ENCODE measurements at places on chromosomes 1 and 21.

- no peak for DNase-seq
These were observed 16.4 kb downstream of the TCEANC2 start for GRCh38 chr1:54069791-54070170.

- DNase-seq: no peak
These were observed 11.7 kb downstream of the NR5A2 start for GRCh38 chr1:200038981-200039848.

DNA sequence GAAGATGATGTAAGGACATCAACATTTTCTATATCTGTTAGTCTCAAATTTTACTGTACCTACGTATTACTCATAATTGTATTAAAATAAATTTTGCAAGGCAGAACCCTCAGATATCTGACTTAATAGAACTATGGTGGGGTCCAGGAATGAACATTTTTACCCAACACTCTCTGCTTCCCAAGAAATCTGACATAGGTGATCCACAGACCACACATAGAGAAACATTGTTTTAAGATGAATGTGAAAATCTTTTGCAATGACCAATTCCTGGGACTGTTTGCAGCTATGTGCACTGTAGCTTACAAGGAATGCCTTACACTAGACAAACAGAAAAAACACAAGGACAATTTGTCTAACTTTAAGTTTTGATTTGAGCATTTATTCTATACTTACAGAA lies 645.6 kb upstream of the ADGRL2 start:
- DNase-seq: no peak

- DNase-seq: no peak
These were observed 14.5 kb upstream of the VPS13D start for GRCh38 chr1:12215118-12215961.

DNA sequence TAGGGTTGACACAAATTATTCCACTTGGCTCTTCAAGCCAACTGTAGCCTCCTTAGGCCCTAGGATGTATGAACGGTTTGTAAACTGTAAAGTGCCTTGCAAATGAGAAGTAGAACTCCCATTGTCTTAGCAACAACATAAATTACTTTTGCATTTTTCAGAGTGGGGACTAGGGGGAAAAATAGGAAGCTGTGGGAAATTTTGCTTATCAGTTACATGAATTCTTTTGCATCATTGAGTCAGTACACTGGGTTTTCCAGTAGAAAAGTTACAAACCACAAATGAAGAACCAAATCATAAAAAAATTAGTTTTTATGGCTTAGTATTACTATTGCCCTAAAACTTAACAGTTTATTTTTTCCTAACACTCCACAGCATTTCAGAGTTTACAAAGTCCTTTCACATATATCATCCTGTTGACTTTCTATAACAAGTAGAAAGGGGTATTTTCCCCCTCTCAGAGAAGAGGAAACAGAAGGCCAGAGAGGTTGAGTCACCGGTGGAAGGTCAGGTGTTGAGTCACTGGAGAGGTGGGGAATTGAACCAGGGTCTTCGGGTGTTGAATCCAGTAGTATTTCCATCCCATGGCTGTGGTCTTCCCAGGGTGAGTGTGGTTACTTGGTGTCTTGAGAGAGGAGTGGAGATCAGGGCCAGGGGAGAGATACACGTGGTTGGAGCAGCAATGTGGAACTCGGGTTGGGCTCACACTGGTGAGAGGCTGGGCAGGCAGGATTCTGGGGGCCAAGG lies 71.9 kb upstream of the USP24 start:
- DNase-seq: peak; percentile 29

DNA sequence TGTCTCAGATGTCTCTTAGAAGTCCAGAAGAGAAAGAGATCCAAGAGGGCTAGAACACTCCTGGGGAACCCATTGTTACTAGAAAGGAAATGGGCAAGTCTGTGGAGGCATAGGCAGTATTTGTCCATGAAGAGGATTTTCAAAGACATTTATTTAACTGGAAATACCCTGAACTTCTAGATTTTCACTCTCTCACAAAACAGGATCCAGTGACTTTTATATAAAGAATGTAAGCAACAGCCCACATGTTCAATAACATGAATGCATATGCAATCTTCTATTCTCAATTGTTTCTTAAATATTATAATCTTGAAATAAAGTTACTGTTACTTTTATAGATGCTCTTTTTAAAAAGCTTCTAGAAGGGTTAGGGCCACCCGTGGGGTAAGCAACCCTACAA lies 53.4 kb downstream of the TBX15 start:
- DNase-seq: no peak

DNA sequence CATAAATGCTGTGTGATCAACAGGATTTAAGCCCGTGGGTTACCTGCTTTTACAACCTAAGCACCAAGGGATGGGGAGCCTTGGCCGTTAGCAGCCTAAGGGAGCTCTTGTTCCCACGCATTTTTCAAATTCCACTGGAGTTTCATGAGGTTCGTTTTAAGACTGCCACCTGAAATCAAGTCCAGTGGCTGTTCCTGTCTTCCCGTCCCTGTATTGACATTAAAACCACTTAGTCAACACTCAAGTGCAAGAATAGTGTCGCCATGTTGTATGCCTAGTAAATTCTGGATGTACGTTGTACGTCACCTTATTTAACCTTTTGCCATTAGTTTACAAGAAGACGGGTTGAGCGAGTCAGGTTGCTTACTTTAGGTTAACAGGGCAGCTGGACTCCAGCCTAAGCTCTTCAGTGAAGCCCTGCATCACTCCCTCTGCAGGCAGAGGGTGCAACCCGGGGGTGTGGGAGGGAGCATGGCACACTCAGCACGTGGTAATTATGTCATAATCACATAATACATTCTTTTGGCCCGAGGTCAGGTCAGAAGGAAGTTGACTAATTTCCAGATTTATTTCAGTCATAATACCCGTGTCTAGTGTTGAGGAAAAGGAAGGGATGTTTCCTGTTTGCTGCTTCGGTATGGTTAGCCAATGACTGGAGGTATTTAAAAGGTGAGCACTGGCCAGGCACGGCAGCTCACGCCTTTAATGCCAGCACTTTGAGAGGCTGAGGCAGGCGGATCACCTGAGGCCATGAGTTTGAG lies 42.5 kb downstream of the CNST start:
- peak; percentile 44 for DNase-seq

GRCh38 chr21:17989780-17990179 lies 170.6 kb upstream of the C21orf91 start:
- no peak for DNase-seq

GRCh38 chr1:218350035-218350525 lies 4.9 kb downstream of the TGFB2 start:
- DNase-seq: no peak

DNA sequence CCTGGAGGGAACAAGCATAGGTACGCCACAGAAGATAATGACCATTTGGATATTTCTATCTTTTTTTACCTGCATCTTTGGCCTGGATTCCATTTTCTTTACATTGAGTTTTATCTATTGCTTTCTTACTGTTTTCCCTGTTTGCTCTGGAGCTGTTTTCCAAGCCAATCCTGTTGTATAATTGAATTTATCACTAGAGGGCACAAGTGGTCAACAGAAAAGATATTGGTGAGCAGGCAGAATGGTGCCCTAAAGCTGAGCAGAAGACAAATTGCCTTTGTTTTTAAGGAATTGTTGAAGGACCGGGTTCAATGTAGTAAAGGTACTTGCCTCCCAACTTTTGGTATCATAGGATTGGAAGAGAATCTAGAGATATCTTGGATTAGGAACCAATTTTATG lies 152.8 kb downstream of the PPP1R12B start:
- no peak for DNase-seq

GRCh38 chr1:192610112-192610889 lies 25.6 kb upstream of the RGS13 start:
- no peak for DNase-seq

GRCh38 chr21:33661146-33661545 lies 18.8 kb downstream of the ITSN1 start:
- no peak for DNase-seq

GRCh38 chr1:61053712-61054600 lies 28.4 kb upstream of the NFIA start:
- no peak for DNase-seq

- DNase-seq: no peak
These were observed 16.7 kb upstream of the TTLL10 start for GRCh38 chr1:1157033-1157365.

- DNase-seq: no peak
These were observed 35.0 kb downstream of the CA6 start for GRCh38 chr1:8980656-8981055.

- no peak for DNase-seq
These were observed 480.2 kb upstream of the B3GALT2 start for GRCh38 chr1:193666485-193667083.

GRCh38 chr1:232009741-232010140 lies 383.2 kb downstream of the DISC1 start:
- no peak for DNase-seq

- no peak for DNase-seq
These were observed 1.5 kb downstream of the NAXE start for GRCh38 chr1:156592910-156593660.

DNA sequence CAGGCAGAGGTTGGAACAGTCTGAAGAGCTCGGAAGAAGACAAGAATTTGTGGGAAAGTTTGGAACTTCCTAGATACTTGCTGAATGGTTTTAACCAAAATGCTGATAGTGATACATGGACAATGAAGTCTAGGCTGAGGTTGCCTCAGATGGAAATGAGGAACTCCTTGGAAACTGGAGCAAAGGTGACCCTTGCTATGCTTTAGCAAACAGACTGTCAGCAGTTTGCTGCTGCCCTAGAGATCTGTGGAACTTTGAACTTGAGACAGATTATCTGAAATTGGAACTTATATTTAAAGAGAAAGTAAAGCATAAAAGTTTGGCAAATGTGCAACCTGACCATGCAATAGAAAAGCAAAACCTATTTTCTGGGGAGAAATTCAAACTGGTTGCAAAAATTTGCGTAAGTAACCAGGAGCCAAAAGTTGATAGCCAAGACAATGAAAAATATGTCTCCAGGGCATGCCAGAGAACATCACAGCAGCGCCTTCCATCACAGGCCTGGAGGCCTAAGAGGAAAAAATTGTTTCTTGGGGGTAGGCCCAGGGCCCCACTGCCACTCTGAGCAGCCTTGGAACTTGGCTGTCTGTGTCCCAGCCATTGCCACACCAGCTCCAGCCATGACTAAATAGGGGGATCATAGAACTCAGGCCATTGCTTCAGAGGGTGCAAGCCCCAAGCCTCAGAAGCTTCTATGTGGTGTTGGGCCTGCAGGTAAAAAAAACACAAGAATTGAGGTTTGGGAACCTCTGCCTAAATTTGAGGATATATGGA lies 675.3 kb downstream of the LTN1 start:
- no peak for DNase-seq

- no peak for DNase-seq
These were observed 16.5 kb downstream of the NES start for GRCh38 chr1:156660752-156661112.

GRCh38 chr21:33022489-33022827 lies 3.3 kb upstream of the OLIG2 start:
- DNase-seq: no peak

DNA sequence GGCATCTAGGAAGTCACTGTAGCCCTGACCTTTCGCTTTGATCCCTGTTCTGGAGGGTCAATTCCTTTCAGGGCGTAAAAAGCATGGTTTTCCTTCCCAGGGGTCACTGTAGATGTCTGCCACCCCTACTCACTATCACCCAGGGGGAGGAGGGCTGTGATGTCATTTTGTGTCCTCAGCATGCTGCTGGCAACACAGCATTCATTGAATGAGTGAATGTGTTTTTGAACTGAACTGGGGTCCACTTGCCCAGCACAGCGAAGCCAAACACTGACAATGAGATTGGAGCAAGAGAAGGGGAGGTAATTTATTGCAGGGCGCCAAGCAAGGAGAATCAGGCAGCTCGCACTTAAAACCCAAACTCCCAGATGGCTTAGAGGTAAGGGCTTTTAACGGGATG lies 78.2 kb upstream of the PGBD5 start:
- no peak for DNase-seq

GRCh38 chr1:79215311-79215710 lies 208.8 kb upstream of the ADGRL4 start:
- no peak for DNase-seq

DNA sequence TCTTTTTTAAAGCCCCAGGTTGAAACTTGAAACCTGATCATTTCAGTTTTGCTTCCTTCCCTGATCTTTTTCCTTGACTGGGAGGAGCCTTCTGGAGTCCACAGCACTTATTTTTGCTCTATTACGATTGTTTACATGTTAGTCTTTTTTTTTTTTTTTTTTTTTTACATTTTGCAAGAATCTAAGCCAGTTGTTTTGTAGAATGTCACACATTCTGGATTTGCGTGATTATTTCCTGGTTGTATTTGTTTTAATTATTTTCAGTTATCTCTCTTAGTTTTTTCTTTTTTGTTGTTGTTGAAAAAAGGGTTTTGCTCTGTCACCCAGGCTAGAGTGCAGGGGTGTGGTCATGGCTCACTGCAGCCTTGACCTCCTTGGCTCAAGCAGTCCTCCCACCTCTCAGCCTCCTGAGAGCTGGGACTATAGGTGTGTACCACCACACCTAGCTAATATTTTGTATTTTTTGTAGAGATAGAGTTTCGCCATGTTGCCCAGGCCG lies 32.8 kb downstream of the OSBPL9 start:
- no peak for DNase-seq

GRCh38 chr1:21335750-21336224 lies 45.5 kb upstream of the ECE1 start:
- DNase-seq: no peak

DNA sequence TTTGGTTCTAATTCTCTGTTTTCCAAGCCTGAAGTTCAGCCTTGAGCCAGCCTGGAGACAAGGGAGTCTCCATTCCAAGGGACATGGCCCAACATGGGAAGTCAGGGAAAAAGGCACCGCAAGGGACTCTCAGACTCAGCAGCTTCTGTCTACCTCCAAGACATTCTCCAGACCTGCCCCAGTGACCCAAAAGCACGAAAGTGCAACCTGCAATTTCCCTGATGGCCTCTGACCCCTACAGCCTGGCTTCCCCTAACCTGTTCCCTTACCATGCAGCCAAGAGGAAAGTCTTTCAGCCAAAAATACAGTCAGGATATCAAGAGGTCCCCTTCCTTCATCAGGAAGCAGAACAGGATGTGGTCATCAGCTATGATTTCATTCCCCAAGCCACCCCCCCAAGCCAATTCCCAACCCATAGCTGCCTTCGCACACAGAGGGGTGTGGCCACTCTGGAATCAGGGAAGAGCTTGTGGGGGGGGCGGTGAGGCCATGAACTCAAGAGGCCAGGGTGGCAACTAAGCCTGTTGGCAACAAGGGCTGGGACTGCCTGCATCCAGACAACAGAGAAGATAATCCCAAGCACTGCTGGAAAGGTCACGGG lies 59.2 kb downstream of the TIAM1 start:
- no peak for DNase-seq

- DNase-seq: no peak
These were observed 3.3 kb downstream of the SSBP3 start for GRCh38 chr1:54402896-54403295.

DNA sequence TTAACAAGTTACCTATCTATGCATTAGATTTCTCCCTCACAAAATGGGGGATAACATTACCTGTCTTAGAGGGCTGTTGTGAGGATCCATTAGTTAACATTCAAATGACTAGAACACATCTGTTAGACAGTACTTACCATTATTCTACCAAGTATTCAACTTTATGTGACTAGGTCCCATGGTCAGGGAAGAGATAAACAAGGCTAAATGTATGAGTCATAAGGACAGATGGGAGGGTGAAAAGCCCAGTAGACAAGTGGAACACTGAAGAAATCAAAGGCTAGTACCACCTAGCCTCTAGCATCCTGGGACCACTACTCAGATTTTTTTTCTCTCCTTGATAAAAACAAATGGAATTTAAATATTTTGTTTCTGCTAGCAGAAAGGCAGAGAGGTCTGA lies 9.0 kb upstream of the VHLL start:
- DNase-seq: no peak

- DNase-seq: no peak
These were observed 8.6 kb downstream of the BEND5 start for GRCh38 chr1:48767975-48768510.

- DNase-seq: no peak
These were observed 94.4 kb downstream of the SLC35F3 start for GRCh38 chr1:233998891-233999290.

Data from stimulated activated CD4-positive, alpha-beta T cell treated with anti-CD3 and anti-CD28 coated beads, Interleukin-1b, Interleukin-23, amount 100 ng/mL, for 48 hours (primary cell).